ENCODE measurements at places on chromosomes 5 and 9.

DNA sequence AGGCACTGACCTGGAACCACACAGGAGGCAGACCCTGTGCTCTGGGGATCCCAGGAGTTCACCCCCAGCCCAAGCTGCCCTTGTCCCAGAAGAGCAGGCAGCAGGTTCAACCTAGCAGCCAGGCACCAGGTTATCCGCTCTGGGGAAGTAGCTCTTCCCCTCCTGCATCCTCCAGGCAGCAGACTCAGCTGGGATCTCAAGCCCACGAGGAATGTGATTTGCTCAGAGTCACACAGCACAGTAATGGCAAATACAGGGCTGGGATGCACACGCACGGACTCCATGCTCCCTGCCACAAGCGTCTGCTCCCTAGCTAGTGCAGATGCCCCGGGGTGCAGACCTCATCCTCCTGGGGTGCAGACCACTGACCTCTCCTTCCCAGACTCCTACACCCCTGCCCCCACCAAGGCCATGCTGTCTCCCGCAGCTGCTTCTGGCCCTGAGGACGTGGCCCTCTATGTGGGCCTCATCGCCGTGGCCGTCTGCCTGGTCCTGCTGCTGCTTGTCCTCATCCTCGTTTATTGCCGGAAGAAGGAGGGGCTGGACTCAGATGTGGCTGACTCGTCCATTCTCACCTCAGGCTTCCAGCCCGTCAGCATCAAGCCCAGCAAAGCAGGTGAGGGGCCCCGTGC lies 25.5 kb downstream of the HK3 start:
- DNase-seq = no peak

DNA sequence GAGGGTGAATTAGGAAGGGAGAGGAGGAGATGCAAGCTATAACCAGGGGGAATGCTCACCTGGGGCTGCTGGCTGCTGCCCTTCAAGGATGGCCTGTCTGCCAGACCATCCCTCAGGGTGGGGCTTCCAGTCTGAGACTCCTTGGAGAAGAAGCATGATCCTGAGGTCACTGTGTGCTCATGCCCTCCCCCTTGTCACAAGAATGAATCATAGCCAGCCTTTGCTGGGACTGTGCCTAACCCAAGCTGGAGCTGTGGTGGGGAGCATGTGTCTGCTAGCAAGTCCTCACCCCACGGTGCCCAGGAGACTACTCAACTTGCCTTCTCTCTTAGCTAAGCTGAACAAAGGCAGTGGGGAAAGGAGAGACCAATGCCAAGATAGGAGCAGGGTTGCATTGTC lies 463.6 kb downstream of the SPOCK1 start:
- DNase-seq = no peak

GRCh38 chr5:39533749-39534148 lies 109.0 kb upstream of the DAB2 start:
- no peak for DNase-seq

DNA sequence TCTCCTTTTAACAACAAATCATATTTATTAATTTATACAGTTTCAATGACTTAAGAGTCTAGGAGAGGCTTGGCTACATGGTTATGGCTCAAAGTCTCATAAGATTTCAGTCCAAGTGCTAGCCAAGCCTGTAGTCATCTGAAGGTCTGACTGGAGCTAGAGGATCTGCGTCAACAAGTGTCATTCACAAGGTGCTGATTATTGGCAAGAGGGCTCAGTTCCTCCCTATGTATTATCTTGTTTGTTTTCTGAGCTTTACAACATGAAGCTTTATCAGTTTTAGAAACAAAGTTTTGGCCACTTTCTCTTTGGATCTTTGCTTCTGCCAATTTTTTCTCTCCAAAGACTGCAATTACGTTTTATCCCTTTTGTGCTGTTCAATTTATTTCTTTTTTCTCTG lies 94.7 kb downstream of the RICTOR start:
- no peak for DNase-seq

- no peak for DNase-seq
Observed at GRCh38 chr5:14510156-14510734, 71.3 kb upstream of the OTULINL start.

DNA sequence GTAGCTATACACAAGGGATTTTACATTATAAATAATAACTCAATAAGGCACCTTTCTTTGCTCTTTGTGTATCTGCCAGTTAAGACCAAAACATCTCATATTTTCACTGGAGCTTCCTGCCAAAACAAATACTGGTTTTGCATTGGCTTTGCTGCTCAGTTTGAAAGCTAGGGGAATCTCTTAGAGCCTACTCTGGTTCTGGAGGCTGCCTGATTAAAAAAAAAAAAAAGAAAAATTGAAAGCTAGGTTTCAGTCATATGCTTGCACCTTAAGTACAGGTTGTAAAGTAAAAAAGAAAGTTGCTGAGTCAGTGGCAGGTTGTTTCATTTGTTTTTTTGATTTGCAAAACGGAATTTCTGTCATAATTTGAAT lies 2.3 kb downstream of the DENND4C start:
- DNase-seq = peak; percentile 34
